Activated T-helper 9 cell treated with anti-CD3 and anti-CD28 coated beads, Interleukin-2, amount 50 U/mL, for 16 hours (primary cell): ENCODE measurements at places on chromosomes 16 and 17.

DNA sequence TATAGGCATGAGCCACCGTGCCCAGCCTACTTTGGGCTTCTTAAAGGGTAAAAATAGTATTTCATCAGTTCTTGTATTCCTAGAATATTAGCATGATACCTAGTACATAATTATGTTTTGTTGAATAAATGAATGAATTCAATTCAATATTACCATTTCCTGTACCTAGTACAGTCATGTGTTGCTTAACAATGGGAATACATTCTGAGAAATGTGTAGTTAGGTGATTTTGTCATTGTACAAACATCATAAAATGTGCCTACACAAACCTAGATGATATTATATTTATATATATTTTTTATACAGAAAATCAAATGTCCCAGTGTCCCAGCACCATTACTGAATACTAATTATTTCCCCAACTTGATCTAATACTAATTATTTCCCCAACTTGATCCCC is 85.6 kb upstream of the HAS3 start:
- DNase-seq, result no peak

GRCh38 chr17:14299280-14300141 is 1.4 kb upstream of the HS3ST3B1 start:
- DNase-seq, result no peak

GRCh38 chr17:81868674-81869220 is 2.4 kb downstream of the ARHGDIA start:
- no peak for DNase-seq

DNA sequence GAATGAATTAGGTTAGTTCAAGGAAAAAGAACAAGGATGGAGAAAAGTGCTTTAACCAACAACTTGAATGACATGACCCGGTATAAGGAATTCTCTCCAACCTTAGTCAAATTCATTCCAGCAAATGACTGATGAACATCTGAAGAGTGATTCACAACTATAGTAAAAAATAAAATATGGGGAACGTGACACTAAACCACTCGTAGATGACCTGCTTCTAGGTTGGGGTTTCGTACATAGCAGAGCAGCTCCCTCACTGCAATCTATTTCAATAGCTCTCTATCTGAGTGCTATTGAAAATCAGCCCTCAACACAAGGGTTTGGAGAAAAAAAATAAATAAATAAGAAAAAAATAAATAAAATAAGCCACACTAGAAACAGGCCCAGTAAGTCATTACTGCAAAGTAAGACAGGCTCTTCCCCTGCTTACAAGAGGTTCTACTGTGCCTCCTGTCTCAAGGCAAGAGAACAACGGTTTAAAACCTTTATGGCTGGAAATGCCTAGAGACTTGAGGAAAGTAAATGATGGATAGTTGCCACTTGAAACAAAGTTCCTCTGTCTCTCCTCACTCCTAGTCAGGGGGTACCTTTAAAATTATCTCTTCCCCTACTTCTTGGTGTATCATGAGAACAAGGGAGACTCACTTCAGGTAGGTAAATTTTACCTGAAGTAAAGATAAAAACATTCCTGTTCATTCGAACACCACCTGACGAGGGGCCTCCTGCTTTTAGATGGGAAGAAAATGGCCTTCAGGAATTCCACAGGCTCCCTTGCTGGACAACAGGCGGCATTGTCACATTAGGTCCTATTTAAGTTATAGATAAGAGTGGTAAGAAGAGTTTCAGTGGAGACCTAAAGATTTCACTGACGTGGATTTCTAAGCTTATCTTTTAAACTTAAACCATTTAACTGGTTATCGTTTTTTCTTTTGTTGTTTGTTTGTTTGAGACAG is 20.5 kb downstream of the COG7 start:
- DNase-seq, result no peak

DNA sequence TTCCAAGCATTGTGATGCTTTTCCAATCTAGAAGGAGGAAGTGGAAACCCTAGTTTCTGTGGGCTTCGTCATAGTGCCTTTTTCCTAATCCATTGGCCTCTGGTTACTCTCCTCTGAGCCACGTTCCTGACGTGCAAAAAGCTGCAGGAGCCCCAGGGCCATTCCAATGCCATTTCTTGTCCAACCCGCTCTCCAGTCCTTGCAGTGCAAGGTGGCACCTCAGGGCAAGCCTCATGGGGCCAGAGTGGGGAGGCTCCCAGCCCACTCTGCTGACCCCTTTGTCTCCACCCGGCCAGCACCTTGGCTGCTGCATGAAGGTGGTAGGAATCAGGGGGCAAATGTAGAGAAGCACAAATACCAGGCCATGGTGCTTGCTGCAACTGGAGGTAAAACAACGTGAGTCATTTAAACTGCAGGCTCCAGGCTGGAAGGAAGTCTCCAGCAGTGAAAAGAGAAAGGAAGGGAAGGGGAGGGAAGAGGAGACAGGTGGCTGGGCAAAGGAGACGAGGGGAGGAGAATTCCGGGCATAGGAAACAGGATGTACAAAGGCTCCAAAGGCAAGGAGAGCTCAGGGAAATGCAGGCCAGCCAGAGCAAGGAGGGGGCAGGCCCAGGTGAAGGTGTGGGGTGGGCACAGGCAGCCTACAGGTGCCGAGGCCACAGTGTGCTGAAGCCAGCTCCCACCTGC is 168.2 kb upstream of the TNRC6C start:
- no peak for DNase-seq

GRCh38 chr16:88830258-88830657 is 18.5 kb upstream of the APRT start:
- no peak for DNase-seq

GRCh38 chr16:15773968-15774367 is 82.9 kb downstream of the MYH11 start:
- DNase-seq, result no peak

GRCh38 chr16:53078765-53079485 is 24.1 kb downstream of the CHD9 start:
- DNase-seq, result no peak

DNA sequence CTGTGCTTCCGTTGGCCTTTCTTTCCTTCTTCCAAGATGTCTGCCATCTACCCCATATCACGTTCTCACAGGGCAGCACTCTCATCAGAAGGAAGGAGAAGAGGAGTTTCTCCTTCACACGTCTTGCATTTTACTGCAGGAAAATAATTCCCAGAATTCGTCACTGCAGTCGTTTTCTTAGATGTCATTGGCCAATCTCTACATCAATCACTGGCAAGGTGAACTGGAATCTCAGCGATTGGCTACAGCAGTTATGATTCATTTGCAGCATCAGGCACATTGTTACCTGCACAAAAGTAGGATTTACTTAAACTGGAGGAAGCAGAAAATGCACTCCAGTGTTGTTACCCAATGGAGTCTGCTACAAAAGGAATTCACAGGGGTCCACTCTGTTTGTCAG is 277.2 kb upstream of the RBFOX1 start:
- DNase-seq, result no peak

DNA sequence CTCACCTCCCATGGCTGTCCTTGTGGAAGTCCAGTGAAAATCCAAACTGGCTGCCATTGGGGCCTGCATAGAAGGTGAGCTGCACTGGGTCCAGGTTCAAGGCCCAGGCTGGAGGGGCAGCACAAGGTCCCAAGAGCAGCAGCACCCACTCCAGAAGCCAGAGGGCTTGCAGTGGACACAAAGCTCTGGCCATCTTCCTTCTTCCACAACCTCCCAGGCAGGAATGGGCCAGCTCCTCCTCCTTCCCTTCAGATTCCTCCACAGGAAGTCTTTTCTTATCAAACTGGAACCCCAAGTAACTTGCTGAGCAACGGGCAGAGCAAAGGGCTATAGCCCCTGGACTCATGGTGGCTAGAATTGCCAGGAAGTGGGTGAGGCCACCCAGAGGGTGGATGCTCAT is at the start of gene ITGA2B:
Gene ITGA2B (minus strand): TSS at position 369 of the 400 bp plus-strand sequence. CDS start 176 bp downstream, at position 193.
- DNase-seq, result no peak
